ENCODE measurements at places on chromosomes 5 and 9.

DNA sequence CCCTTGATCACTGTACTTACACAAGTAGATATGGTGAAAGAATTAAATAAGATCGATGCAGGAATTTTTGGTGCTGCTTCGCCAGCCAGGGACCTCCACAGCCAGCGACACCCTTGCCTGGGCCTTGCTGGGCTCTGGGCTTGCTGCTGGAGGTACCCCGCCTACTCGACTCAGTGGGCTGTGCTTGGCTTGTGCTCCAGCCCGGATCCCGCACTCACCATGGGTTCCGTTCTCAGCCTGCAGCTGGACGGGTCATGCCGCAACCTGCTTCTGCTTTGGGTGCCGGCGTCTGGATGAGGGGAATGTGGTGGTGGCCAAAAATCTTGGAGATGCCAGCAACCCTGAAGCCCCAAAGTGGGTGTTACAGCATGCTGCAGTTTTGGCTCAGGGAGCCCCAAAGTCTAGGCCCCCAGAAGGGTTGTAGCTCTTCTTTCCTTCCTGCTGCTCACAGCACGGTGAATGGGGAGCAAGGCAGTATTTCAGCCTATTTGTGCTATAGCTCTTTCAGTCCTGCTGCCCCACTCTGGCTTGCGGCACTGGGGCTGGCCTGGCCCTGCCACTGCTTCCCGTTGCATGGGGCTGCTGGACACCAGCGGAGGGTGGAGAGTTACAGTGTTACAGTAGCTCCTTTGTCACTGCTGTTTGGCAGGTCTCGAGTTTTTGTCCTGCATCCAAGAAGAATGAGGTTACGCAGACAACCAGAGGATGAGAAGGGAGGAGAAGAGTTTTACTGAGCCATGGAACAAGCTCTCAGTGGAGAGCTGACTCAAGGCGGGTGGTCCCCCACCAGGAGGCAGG, 48.0 kb downstream of the TARS1 start:
- DNase-seq, result no peak

DNA sequence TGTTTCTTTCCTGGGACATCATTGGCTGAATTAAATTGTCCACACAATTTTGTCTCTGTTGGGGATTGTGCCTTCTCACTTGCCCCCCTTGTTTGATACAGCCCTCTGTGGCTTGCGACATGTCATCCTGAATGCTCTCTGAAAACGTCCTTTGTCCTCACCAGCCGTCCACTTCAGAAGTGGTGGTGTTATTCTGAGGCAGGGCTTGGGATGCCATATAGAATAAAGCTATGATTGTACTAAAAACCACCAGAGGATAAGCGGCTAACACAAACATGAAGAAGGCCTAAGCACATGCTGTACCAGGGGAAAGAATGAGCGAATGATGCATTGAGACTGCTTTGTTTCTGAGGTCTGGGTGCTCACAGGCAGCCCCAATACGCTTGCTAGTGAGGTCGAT, 3.5 kb upstream of the SNX30 start:
- DNase-seq, result no peak

DNA sequence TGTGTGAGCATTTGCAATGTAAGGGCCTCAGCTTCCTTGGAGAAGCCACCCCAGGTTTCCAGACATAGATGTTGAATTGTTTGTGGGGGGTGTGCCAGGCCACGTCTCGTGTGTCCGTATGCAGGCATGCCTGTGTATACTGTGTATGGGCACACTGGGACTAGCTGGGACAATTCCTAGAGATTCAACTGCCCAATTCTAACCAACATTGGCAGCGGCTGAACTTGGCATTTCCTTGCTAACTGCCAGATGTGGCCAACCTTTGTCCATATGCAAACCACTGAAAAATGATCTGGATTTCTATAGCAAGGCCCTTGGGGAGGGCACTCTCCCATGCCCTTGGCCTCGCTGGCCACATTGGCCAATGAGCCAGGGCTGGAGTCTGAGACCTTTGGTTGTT, 50.3 kb downstream of the SAR1B start:
- DNase-seq, result no peak

- no peak for DNase-seq
Measured at GRCh38 chr5:127298036-127298429, 7.4 kb downstream of the MEGF10 start.

- DNase-seq, result no peak
Measured at GRCh38 chr5:21765406-21765805, 1087.7 kb downstream of the CDH12 start.

- no peak for DNase-seq
Measured at GRCh38 chr5:155027993-155028629, 14.6 kb downstream of the KIF4B start.

DNA sequence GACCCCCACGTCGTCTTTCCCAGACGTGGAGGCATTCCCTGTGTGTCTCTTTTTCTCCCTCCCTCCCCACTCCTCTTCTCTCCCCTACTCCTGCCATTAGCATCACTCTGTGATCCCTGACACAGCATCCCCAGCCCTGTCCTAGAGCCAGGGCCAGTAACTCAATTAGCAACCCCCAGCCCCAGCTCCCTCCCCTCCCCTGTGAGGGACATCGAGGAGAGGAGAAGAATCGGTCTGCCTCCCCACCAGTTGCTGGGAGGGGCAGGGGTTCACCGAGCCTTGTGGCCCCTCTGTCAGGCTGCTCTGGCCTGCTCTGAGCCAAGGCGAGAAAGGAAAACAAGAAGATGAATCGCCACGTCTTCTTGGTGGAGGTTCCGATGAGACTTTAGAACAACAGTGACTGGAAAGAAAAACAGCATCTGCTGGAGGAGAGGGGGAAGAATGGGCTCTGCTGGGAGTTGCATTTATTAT, 123.1 kb downstream of the PAPPA start:
- no peak for DNase-seq

DNA sequence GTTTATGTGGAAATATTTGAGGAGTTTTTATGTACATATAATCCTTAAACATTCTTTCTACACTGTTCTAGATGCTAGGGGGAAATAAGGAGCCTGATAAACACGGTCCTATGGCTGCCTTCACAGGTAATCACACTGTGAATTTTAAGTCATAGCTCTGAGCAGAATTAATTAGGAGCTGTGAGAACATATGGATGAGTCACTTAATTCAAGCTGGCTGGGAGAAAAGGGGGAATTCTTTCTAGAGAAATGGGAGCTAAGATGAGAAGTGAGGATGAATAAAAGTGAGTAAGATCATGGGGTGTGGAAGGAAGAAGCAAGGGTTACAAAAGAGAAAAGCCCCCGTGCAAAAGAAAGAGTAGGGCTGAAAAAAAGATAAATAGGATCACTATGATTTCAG, 290.8 kb downstream of the DNAH5 start:
- DNase-seq, result no peak

GRCh38 chr5:158484150-158484549, 615.6 kb downstream of the EBF1 start:
- DNase-seq, result no peak

- DNase-seq, result no peak
Measured at GRCh38 chr5:122940890-122941289, 95.5 kb downstream of the SNX24 start.

DNA sequence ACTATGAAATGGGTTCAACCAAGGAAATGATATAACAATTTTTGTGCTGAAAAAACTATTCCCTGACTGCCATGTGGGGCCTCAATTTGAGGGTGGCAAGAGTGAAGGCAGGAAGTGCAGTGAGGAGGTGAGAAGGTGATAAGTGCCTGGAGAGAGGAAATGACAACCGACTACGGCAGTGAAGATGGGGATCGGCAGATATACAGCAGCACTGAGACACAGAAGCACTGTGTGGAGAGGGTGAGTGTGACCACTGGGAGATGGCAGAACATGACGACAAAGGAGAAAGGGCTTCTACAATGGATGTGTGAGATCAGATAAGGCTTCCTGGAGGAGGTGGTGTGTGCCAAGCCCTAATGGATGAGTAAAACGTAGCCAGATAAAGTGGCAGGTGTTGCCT, 271.8 kb downstream of the TRIM32 start:
- DNase-seq, result no peak

DNA sequence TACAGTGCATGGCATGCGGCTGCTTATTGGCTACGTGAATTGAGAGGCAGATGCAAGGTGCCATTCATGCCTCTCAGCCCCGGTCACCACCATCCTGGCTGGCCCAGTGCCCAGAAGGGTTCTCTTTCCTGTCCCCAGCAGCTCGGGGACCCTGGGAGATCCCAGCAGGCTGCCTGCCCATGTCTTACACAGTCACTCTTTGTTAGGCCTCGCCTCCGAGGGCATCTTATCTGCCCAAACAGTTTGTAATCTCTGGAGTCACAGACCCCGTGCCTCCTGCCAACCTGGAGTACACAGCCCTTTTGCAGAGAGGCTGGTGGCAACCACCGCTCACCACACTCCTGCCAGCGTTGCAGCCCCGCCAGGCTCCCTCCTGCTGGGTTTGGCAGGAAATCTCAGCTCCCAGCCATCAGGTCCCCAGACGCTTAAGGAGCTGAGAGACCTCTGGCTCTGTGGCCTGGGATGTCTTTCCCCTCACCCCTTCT, 7.0 kb upstream of the AK1 start:
- no peak for DNase-seq

DNA sequence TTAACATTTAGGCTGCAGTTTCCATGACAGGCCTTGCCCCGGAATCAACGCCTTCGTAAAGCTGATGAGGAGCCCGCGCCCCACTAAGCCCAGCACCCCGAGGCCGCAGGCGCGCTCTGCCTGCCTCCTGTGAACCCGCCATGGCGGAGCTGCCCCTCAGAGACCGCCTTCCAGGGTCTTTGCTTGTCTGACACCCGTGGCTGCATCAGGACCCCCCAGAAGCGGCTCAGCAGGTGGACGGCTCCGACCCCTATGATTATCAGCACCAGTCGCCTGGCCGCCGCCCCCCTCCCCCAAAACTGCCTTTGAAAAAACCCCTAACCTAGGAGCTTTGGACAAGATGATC, 507 bp upstream of the DPH7 start:
- DNase-seq, result no peak

DNA sequence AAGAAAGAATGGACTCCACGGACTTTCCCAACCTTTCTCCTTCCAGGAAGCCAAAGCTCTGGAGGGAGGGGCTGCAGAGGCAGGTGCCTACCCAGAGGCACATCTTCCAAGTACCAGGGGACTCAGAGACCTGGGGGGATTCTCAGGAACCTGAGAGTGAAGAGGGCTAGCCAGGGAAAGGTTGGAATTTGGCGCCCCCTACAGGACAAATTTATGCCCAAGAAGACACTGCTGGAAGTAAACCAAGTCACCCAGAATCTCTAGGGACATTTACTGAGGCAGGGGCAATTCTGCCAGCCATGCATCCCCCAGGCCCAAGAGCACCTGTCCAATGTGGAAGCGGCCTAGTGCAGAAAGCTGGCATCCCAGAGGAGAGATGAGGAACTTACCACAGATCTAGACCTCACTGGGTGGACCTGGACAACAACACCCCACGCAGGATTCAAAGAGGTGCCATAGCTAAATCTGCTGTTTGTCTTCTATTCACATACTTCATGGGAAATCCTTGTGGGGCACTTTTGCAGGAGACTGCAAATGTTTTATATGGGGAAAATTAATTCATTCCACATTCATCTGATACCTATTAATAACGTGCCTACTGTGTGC, 25.9 kb upstream of the IDNK start:
- no peak for DNase-seq

GRCh38 chr5:162323466-162323865, 255.9 kb downstream of the GABRG2 start:
- peak; percentile 40 for DNase-seq

DNA sequence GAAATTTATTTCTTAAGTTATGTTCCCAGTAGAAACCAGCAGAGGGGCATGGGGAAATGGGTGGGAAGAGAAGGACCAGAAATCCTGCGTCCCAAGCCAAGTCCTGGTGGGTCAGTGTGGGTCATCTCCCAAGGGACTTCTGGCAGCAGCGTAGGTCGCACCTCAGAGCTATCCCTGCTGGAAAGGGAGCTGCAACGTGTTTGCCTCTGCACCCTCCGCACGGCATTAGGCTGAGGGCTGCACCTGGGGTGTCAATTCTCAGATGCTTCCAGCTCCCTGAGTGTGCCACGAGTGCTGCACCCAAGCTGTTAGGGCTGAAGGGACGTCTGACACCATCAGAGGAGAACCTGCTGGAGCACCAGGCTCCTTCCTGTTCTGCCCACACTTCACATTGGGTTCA, 182.8 kb downstream of the CACNA1B start:
- no peak for DNase-seq

DNA sequence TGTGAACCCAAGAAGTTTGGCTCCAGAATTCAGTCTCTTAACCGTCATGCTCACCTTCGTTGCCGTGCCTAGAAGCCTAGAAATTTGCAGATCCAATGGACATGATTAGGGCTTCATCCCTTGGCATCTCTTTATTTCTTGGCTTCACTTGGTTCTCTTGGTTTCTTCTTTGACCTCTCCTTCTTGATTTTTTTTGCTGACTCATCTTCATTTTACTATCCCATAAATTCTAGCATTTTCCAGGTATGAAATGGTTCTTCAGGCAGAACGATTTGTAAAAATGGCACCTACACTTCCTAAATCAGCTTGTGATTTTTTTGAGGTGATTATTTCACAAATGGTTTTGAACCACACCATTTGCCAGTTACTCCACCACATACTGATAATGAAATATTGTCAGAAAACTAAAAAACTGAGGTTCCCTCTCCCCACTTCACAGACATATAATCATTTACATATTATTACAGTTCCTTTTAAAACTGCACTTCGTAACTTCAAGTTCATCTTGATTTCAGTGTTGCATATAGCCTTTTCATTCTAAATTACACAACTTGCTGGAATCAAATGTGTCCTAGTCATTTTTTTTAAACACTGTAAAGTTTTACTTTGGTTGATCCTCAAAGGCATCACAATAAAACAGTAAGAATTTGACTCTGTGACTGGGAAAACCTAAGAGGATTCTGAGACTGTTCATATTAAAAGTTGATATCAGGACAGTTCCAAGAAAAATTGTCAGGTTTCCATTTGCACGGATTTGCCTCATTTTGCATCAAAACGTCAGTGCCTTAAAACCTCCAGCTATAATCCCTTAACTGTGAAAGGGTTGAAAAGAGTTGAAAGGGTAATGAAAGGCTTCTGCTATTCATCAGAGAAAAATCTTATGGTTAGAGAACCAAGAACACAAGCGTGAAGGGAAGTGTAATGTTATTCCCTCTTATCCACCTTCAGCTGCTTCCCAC, 8.9 kb upstream of the NREP start:
- DNase-seq, result no peak

- no peak for DNase-seq
Measured at GRCh38 chr5:82104872-82105271, 133.0 kb downstream of the ATG10 start.

- no peak for DNase-seq
Measured at GRCh38 chr5:142492781-142493281, 168.0 kb upstream of the SPRY4 start.

- no peak for DNase-seq
Measured at GRCh38 chr9:120480707-120481106, 99.3 kb downstream of the CDK5RAP2 start.

DNA sequence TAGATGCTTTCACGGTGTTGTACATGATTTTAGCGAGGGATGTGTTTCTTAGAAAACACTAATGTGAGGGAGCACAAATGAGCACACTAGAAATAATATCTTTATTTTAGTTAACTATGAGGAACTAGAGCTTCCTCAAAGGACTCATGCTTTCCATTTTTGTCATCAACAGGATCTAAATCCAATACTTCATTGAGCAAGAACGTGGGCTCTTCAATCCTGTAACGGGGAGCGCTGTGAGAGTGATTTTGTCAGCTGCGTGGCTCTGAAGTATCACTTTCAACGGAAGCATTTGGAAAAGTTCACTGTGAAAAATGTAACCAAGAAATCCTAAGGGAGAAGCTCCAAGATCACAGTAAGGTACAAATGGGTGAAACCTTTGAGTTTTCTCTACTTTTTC, 93.2 kb downstream of the LIX1 start:
- DNase-seq, result no peak

GRCh38 chr5:40778133-40778532, 20.0 kb downstream of the PRKAA1 start:
- DNase-seq, result no peak

- DNase-seq, result no peak
Measured at GRCh38 chr9:129275626-129276247, 97.7 kb upstream of the IER5L start.
